GM23248 (cell line): ENCODE measurements at places on chromosomes 16 and 17. TPM values are rescaled to one million over a fixed set of nuclear protein-coding genes. Genes with fewer than 3 reads are reported as not detected.
A peak's percentile ranks its signal among the peaks of the same experiment; 100 is the strongest.

DNA sequence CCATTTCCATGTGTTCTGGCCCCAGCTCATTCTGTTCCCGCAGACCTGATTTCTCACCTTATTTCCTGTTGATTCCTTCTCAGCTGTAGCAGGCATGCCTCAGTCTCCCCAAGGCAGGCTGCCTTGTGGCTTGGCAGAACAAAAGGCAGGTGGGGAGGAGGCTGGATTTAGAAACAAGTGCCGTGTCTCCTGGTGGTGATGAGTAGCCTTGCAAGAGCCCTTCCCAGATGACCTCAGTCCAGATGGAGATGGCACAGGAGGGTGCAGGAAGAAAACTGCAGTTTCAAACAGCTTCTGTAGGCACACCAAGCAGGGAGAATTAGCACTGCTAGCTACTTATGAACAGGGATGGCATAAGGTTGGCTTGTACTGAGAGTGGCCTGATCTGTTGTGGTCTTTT, 64.6 kb downstream of the ARHGAP44 start:
- no peak overlapping the region for H3K27ac ChIP-seq
- H3K27me3 ChIP-seq: no peaks in the 10 kb centered on the region
- no peak overlapping the region for H3K4me3 ChIP-seq
- no peak for DNase-seq
- no peaks in the 10 kb centered on the region for H3K4me1 ChIP-seq

DNA sequence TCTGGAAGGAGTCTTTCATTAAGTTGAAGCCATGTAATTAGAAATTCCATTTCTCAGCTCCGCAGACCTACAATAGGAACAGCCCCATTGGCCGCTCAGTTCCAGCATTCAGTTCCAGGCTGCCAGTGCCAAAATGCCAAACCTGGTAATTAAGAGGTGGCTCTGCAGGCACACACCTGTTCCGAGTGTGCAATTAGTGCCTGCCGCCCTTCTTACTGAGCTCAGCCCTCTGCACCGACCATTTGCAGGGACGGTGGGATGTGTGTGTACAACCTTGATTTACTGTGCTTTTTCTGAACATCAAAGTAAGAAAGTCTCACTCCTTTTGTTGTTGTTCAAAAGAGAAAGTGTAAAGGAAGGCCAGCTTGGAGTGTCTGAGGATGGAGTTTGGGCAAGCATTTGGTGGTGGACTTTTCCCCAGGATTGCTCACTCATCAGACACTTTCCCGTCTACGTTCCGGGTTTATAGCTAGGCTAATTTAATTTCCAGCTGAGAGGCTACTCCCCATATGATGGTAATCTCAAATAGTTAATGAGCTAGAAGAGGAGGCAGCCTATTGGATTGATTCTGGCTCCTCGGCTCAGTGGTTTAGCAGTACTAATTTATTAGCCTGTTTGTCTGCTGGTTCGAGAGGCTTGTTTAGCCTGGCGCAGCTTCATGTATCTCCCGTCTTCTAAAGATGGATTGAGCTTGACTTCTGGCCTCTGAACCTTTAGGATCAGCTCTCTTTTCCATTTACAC, 20.0 kb downstream of the HS3ST3B1 start:
- H3K4me1 ChIP-seq: peaks cover 21% of the 10 kb centered on the region
- peaks cover 5% of the 10 kb centered on the region; the same call in 1 of the 2 replicates for H3K36me3 ChIP-seq
- no peak overlapping the region for H3K4me3 ChIP-seq
- no peaks in the 10 kb centered on the region for H3K27me3 ChIP-seq

- H3K27me3 ChIP-seq: no peaks in the 10 kb centered on the region
- H3K4me3 ChIP-seq: no peak overlapping the region
- DNase-seq: no peak
- H3K4me1 ChIP-seq: no peaks in the 10 kb centered on the region
- no peak overlapping the region for H3K27ac ChIP-seq
- no peaks in the 10 kb centered on the region for H3K36me3 ChIP-seq
Observed at GRCh38 chr16:3548445-3548844, 28.8 kb downstream of the NLRC3 start.

DNA sequence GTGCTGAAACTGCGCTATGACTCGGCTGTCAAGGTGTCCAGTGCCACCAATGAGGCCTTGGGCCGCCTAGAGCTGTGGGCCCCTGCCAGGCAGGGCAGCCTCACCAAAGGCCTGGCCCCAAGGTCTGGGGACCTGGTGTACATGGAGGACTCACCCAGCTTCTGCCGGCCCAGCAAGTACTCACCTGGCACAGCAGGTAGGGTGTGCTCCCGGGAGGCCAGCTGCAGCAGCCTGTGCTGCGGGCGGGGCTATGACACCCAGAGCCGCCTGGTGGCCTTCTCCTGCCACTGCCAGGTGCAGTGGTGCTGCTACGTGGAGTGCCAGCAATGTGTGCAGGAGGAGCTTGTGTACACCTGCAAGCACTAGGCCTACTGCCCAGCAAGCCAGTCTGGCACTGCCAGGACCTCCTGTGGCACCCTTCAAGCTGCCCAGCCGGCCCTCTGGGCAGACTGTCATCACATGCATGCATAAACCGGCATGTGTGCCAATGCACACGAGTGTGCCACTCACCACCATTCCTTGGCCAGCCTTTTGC, 25.0 kb downstream of the WNT9B start:
- H3K4me1 ChIP-seq: no peaks in the 10 kb centered on the region
- H3K27me3 ChIP-seq: 0 out of 2 replicates have a peak, but pooled peaks cover 7% of the 10 kb centered on the region
- DNase-seq: no peak
- H3K4me3 ChIP-seq: no peak overlapping the region
- H3K36me3 ChIP-seq: no peaks in the 10 kb centered on the region

DNA sequence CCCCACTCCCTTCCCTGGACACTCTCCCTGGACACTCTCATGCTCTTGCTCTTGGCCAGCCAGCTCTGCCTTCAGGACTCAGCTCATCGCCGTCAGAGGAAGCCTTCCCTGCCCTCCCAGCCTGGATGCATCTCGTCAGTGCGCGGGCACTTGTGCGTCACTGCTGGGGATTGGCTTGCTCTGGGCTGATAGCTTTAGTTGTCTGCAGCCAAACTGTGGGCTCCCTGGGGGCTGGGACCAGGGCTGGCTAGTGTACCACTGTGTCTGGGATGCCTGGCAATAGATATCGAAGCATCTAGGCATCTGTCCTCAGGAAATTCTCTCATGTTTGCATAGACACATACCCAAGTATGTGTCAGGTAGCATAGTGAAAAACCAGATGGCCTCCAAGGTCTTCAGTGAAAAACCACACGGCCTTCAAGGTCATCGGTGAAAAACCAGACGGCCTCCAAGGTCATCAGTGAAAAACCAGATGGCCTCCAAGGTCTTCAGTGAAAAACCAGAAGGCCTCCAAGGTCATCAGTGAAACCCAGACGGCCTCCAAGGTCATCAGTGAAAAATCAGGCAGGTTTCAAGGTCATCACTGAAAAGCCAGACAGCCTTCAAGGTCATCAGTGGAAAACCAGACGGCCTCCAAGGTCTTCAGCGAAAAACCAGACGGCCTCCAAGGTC, 72.0 kb downstream of the CMIP start:
- no peak overlapping the region for H3K4me3 ChIP-seq
- peaks cover 25% of the 10 kb centered on the region for H3K4me1 ChIP-seq
- no peaks in the 10 kb centered on the region for H3K36me3 ChIP-seq
- H3K27me3 ChIP-seq: no peaks in the 10 kb centered on the region
- no peak overlapping the region for H3K27ac ChIP-seq

- no peak overlapping the region for H3K27ac ChIP-seq
- no peaks in the 10 kb centered on the region for H3K27me3 ChIP-seq
- no peak overlapping the region for H3K4me3 ChIP-seq
- no peak for DNase-seq
Observed at GRCh38 chr17:38877130-38877851, 7.4 kb downstream of the LASP1 start.

DNA sequence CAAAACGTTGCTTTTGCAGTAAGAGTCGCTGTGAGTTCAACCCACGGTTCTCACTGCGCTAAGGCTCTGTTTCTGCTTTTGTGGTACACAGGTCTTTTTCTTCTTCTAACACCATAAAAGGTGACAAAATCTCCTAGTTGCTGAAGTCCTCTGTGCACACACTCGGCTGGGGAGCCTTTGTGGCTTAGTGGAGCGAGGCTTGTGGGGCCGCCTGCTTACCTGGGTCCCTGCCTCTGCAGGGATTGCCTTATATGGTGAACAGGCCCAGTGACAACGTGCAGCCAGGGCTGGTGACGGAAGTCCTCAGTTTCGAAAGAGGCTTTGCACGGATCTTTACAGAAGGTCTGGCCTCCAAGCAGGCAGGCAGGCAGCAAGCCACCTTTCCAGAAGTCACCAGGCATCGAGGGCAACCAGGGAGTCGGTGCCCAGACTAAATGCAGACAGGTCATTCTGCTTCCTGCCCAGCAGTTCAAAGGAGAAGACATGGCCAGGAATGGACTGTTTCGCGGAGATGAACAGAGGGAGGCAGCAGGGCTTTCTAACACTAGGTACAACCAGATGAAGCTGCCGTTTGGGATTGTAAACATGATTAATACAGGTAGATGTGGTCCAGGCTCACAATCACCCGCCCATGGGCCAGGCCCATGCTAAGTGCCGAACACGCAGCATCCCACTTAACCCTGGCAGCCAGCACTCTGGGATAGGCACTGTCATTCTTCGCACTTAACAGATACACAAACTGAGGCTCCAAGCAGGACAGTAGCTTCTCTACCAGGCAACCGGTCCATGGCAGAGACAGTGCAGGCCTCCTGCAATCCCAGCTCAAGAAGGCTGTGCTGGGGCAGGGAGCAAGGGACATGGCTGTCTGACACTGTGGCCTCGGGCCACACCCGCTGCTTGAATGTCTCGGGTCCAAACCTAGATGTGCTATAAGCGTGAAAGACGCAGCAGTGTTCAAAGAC, 10.7 kb upstream of the MEAK7 start:
- H3K4me3 ChIP-seq: no peak overlapping the region
- DNase-seq: no peak
- H3K27me3 ChIP-seq: no peaks in the 10 kb centered on the region
- H3K27ac ChIP-seq: no peak overlapping the region
- H3K36me3 ChIP-seq: no peaks in the 10 kb centered on the region

The CCT6B gene
- 2.2 and 2.9 TPM in 2 replicates for total RNA-seq

DNA sequence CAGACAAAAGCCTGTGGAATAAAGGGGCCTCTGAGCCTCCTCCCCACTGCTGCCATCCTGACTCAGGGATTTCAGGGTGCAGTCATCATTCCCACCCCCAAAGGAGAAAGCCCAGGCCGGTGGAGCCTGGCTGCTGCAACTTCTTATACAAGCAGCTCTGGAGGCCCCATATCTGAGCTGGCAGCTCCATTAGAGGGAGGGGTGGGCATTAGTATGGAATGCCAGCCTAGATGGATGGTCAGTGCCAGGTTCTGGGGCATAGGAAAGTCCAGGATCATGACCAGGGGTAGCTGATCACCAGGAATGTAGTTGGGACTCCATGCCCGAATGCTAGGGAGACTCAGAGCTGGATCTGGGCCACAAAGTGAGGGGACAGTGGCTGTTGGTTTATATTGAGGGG, 581.0 kb downstream of the KCNJ18 start:
- DNase-seq: no peak
- H3K27me3 ChIP-seq: no peaks in the 10 kb centered on the region
- H3K4me3 ChIP-seq: no peak overlapping the region
- H3K36me3 ChIP-seq: no peaks in the 10 kb centered on the region
- H3K27ac ChIP-seq: no peak overlapping the region

DNA sequence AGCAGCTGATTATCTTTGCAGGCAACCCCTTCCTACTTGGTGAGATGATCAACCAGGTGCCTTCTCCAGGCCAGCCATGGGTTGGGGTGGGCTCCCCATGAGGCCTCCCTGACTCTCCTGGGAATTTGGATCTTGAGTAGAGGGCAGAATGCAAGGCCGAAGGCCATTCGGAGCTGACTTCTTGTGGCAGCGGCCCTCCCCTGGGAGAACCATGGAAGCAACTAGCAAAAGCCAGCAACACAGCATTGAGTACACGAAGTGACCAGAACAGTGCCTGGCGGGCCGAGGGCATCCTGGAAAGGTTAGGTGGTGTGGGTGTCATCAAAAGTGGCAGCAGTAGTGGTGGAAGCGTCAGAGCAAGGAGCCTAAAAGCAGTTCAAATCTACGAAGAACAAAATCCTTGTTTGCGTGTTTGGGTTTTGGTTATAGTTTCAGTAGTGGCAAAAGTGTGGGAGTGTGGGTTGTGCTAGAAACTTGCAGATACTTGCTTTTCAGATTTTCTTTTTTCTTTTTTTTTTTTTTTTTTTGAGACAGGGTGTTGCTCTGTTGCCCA, 2.0 kb upstream of the ALDH3A1 start:
- H3K4me3 ChIP-seq: no peak overlapping the region
- H3K27ac ChIP-seq: no peak overlapping the region
- no peaks in the 10 kb centered on the region for H3K36me3 ChIP-seq
- H3K27me3 ChIP-seq: no peaks in the 10 kb centered on the region
- DNase-seq: no peak
- H3K4me1 ChIP-seq: peaks cover 27% of the 10 kb centered on the region

DNA sequence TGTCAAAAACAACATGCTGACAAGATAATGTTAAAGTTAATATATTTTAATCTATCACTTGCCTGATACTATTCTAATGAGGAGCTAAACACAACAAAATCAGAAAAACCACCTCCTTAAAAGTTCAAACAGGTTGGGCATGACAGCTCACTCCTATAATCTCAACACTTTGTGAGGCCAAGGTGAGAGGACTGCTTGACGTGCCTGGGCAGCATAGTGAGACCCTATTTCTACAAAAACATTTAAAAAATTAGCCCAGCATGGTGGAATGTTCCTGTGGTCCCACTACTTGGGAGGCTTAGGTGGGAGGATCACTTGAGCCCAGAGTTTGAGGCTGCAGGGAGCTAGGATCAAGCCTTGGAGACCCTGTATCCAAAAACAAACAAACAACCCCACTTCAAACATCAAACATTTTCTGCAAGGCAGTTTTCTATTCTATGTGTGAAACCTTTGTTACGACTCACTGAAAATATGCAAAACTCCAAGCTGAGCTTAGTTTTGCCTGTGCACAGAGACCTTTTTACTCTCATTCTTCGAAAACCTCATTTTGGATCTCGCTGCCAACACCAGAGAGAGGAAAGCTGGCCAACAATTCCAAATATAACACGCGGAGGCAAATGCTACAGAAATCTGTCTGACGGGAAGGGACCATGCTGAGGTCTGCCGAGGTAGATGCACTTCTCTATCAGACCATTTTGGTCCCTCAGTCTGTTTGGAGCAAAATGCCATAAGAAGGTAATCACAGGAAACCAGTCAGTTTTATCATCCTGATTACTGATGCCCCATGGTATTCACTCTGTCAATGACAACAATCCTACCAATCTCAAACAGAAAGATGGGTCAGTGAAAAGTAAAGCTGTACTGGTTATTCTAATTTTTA, 6.2 kb downstream of the PHF12 start:
- peak overlapping the region; percentile 52 for H3K4me3 ChIP-seq
- H3K27me3 ChIP-seq: no peaks in the 10 kb centered on the region
- peak overlapping the region; percentile 87 for H3K27ac ChIP-seq

The NLRC3 gene
- total RNA-seq: not detected in 2 replicates

DNA sequence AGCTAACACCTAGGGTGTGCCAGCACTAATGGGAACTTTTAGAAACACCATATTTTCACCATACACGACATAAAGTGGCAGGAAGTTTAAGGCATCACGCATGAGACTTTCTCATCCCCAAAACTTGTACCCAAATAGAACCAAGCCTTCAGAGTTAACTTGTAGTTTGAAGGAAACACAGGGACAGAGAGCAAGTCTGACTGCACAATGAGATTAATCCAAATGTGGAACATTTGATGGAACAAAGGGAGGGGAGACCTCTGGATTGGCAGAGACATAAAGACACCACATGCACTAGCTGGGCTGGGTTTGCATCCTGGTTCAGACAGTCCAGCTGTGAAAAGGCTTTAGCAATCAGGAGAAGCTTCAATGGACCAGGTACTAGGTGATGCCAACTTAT, 24.1 kb downstream of the NPRL3 start:
- H3K4me1 ChIP-seq: peaks cover 17% of the 10 kb centered on the region
- no peaks in the 10 kb centered on the region for H3K27me3 ChIP-seq
- H3K36me3 ChIP-seq: 0 out of 2 replicates have a peak, but pooled peaks cover 8% of the 10 kb centered on the region

GRCh38 chr16:47374629-47375028, 86.2 kb downstream of the ITFG1 start:
- H3K4me3 ChIP-seq: no peak overlapping the region
- H3K27ac ChIP-seq: no peak overlapping the region
- DNase-seq: no peak
- no peaks in the 10 kb centered on the region for H3K4me1 ChIP-seq

The NPIPA8 gene
- 12.6 TPM in 1 of 2 replicates, not detected in the other for total RNA-seq

The PIK3R5 gene
- total RNA-seq: 0.11 TPM in 1 of 2 replicates, not detected in the other
